GM20000 (cell line): ENCODE measurements at places on chromosomes 7 and 10.
A peak's percentile ranks its signal among the peaks of the same experiment; 100 is the strongest.

GRCh38 chr10:69829775-69830174, 28.1 kb downstream of the COL13A1 start:
- no peak for DNase-seq

DNA sequence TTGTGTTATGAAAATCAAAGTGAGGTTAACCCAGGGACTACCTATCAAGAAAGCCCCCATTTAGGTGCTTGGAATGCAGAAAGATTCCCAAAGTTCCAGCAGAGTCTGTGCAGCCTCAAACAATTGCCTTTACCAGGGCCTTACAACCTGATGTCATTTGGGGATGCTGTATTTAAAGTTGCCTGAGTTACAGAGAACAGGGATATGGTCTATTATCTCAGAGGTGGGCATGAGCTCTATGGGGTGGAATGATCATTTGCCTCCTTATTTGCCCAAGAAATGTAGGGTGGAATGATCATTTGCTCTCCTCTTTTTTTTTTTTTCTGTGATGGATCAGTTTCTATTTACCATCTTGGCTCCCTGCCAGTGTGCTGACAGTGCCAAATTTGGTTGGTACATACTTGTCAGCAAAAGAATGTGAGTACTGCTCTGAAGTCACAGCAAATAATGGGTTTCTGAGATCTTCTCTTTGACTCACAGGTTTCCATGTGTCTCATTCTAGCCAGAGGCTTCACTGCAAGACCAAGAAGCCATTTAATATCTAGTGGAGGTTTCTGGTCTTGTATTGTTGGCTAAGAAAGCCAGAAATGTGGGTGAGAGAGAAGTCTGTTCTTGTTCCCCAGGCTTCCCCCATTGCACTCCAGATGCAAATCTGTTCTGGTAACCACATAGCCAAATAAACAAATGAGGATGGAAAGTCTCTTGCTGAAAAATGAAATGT, 45.5 kb upstream of the ZNRF2 start:
- peak; percentile 43 for DNase-seq

- peak; percentile 42 for DNase-seq
Measured at GRCh38 chr7:112866424-112866823, 76.2 kb upstream of the TMEM168 start.

DNA sequence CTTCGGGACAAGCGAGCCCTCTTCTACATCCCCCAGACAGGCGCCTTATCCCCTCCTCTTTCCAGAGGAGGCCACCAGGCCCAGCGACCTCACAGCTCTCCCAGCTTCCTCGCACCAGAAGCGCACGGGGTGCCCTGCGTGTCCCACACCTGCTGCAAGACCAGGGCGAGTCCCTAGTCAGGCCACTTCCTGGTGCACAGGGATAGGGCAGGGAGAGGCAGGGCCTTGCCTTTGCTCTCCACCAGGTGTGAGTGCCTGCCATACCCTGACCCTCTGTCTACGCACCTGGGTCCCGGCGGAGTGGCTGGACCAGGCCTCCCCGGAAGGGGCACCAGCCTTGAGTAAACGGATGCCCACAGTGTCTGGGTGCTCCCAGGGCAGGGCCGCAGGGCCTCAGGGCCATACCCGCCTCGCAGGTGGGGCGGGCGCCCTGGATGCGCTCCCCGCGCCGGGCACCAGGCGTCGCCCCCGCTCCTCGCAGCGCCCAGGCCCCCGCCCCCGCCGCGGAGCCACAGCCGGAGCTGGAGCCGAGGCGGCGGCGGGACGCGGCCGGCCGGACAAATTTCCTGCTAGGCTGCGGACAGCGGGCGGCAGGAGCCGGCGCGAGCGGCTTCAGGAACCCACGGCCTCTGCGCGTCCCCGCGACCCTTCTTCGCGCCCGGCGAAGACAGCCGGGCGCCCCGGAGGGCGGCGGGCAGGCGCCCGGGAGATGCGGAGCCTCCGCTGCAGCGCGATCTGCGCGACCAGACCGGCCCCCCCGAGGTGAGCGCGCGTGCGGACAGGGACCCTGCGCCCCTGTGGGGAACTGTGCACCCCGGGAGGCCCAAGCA, at the start of gene PTPRE:
TSS of gene PTPRE (plus strand) at position 556 of the 830 bp plus-strand sequence. CDS start 133,779 bp downstream, outside the sequence.
- peak; percentile 79 for DNase-seq

DNA sequence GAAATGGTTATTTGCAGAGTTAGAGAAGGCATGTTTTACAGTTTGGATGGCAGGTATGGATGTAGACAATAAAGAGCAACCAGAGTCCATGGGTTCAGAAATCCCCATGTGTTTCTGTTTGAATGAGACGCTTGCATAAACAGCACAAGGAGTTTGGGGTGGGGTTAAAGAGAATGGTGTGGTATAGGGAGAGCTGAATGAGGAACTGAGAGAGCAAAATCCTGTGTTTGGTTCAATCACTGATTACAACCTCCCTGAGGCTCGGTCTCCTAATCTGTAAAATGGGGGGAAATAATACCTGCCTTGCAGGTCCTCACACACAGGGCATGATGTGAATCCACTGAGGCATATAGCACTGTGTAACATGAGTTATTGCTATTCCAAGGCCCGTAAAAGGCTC, 23.7 kb downstream of the CAV1 start:
- peak; percentile 31 for DNase-seq
